ENCODE measurements at places on chromosomes 2 and 18.

DNA sequence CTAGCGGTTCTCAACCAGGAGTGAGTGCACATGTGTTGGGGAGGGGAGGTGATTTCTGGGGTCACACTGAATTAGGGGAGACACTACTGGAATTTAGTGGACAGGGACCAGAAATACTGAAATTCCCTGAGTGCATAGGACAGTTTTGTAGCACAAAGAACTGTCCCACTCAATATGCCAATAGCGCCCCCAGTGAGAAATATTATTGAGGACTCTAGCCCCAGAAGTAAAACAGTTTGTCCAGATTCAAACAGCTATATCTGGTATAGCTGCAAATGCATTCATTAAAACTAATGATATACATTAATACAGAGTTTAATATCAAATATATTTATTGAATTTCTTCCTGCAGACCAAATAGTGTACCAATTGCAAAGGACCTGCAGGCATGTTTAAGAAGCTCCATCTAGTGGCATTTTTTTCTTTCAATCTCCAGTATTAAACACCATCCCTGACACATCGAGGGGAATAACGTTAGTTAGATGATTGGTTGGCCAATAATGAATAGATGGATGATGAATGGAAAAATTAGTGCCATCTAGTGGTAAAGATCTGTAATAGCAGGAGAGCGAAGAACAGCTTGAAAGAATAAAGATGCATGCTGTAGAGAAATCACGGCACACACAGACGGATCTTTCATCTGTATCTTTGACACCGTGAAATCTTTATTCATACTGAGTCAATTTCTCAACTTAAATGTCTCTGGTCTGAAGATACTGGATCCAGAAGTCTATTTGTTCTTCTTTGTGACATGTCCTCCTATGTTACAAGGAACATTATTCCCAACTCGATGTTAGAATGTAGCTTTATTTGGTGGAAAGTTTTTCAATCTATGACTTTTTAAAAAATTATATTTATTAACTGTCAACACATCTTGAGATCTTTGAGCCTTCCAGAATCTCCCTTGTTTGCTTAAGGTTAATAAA, 62.5 kb downstream of the DHRS9 start:
- no peak for DNase-seq

DNA sequence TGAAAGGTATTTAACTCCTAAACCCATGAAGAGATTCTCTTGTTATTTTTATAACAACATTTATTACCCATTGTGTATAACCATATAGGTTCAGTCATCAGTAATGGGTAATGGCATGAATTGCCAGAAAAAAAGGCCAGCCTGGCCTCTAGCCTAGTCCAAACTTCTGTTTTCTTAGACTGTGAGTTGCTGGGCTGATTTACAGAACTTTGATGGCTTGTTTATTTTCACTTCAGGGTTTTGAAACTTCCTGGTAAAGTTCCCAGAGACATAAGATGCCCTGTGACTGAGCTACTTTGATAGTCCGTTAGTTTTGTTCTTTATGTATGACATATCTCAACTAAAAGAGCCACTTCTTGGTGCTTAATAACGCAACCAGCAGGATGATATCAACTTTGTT, 164.8 kb downstream of the METTL4 start:
- no peak for DNase-seq

- DNase-seq: no peak
These were observed 13.8 kb downstream of the MLPH start for GRCh38 chr2:237500681-237501424.

DNA sequence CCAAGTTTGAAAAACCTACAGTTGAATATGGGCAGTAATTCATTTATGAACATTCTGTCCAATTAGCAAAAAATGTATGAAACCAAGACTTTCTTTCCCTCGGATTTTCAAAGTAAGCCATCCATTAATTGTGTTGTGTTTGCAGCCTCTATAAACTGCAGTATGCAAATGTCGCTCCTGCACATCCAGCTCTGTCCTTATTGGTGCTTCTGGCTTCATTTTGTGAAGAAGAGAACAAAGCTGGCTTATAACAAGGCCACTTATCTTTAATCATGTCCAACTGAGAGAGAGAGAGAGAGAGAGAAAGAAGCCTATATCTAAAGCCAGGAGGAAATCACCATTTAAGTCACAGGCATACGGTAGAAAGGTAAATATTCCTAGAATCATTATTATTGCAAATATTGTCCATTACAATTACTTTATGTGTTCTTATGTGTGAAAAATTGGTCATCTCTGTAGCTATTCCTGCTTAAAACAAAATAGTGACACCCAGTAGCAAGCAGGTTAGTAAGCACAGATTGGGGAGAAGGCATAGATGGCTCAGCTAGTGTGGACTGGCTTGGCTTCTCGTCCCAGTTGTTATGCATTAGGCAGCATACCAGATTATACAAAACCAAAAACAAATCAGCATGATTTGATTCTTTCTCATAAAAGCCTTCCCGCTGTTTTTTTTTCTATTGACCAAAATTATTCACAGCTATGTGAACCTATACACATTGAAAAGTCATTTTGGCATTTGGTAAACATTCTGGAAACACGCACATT, 726.4 kb upstream of the SOX11 start:
- DNase-seq: no peak

- no peak for DNase-seq
These were observed 16.7 kb downstream of the NOSTRIN start for GRCh38 chr2:168819050-168819715.

DNA sequence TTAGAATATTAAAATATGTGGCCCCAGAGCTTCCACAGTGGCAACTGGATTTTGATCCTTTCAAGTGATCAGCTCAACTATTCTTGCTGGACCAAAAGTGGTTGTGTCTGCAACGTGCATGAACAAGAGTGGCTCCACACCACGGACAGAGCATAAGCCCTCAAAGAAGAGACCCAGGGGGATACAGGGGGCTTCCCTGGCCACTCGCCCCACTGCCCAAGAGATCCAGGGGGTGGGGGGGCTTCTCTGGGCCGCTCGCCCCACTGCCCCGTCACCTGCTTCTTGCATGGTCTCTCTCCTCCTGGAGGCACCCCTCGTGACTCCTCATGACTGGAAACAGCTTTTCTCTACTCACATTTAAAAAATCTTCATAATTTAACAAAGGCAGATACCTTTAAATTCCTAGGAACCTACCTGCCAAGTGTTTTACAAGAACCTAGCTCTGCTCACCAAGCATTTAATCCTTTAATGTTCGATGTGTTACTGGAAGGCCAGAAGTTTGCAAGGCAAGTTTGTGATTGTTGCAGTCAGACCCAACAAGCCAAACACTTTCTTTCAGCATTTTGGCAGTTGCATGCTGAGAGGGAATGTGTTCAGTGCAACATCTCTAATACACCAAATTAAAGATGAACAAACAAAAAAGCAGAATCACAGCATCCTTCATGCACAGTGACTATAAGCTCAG, 174.3 kb downstream of the BCL2 start:
- DNase-seq: no peak

DNA sequence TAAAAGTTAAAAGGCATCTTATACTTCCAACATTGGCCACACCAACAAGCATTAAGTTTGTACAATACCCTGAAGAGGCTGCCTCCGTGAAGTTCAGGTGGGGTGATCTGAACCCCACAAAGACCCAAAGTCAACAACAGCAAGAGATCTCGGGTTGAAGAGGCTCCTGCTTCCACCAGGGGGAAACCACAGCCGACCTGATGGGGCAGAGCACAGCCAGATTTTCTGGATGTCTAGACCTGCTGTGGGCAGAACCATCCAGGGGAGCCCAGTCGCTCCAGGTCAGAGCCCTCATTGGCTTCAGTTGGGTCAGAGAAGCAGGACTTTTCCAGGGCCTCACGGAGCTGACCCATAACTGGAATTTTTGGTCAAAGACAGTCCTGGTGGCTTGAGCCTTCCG, 66.5 kb upstream of the ACKR3 start:
- DNase-seq: no peak

DNA sequence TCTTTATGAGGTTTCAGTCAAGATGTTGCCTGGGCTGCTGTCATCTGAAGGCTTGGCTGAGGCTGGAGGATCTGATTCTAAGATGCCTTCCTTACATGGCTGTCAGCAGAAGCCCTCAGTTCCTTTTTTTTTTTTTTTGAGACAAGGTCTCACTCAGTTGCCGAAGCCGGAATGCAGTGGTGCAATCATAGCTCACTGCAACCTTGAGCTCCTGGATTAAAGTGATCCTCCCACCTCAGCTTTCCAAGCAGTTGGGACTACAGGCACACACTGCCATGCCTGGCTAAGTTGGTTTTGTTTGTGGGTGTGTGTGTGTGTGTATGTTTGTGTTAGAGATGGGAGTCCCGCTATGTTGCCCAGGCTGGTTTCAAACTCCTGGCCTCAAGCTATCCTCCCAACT, 13.1 kb upstream of the SLC35F5 start:
- DNase-seq: no peak

- no peak for DNase-seq
These were observed 48.5 kb downstream of the CPO start for GRCh38 chr2:206987810-206988209.

GRCh38 chr2:4134551-4135550, 431.5 kb downstream of the DCDC2C start:
- DNase-seq: no peak

DNA sequence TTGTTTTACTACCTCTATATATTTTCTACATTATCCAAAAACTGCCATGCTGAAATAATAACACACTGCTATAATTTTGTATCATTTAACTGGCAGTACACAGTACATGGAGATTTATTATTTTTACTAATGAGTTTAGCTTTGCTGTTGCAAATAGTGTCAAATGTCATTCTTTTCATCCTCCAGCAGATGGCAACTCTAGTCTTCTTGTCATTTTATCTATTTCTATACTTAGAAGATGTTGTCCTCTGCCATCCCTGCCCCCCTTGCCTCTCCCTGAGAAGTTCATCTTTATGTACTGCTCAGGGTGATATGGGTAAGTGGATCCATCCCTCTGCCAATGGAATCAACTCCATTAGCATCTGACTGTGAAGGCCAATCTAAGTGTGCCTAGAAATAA, 21.7 kb upstream of the LRRTM1 start:
- no peak for DNase-seq

- no peak for DNase-seq
These were observed 146.8 kb downstream of the MTX2 start for GRCh38 chr2:176415937-176416499.

- DNase-seq: no peak
These were observed 14.7 kb downstream of the CPLX4 start for GRCh38 chr18:59303656-59304195.

- no peak for DNase-seq
These were observed 575.4 kb downstream of the ARHGAP15 start for GRCh38 chr2:143704451-143705106.

GRCh38 chr2:10527585-10527984, 79.5 kb upstream of the ODC1 start:
- no peak for DNase-seq

DNA sequence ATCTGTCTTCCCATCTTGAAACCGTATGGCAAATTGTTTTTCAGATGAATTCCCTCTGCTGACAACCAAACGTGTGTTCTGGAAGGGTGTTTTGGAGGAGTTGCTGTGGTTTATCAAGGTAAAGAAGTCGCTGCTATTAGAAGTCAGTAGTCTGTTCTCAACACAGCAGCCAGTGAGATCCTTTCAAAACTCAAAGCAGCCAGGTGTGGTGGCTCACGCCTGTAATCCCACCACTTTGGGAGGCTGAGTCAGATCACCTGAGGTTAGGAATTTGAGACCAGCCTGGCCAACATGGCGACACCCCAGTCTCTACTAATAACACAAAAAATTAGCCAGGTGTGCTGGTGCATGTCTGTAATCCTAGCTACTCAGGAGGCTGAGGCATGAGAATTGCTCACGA, 2.1 kb downstream of the TYMS start:
- DNase-seq: no peak

GRCh38 chr2:180983468-180984242, 3.2 kb downstream of the UBE2E3 start:
- peak; percentile 17 for DNase-seq

GRCh38 chr2:102122115-102122514, 20.4 kb upstream of the IL1R1 start:
- no peak for DNase-seq

GRCh38 chr2:217717646-217718045, 285.1 kb downstream of the TNS1 start:
- DNase-seq: no peak

DNA sequence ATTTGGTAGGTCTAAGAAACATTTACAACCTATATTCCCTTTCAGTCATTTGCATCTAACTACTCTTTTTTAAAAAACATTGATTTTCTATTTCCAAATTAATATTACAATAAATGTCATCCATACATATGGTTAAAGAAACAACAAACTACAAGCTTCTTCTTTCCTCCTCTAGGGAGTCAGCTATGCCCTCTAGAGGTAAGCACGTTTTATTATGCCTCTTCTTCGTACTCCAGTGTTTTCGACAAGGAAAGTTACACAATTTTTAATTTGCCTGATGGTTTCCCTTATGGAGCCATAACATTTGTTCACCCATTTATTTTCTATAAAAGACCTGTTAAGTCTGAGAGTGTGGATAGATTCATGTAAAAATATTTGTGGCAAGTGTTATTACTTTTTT, 183.4 kb upstream of the CDH7 start:
- DNase-seq: no peak

- DNase-seq: no peak
These were observed 913.8 kb downstream of the DCC start for GRCh38 chr18:53253789-53254188.

DNA sequence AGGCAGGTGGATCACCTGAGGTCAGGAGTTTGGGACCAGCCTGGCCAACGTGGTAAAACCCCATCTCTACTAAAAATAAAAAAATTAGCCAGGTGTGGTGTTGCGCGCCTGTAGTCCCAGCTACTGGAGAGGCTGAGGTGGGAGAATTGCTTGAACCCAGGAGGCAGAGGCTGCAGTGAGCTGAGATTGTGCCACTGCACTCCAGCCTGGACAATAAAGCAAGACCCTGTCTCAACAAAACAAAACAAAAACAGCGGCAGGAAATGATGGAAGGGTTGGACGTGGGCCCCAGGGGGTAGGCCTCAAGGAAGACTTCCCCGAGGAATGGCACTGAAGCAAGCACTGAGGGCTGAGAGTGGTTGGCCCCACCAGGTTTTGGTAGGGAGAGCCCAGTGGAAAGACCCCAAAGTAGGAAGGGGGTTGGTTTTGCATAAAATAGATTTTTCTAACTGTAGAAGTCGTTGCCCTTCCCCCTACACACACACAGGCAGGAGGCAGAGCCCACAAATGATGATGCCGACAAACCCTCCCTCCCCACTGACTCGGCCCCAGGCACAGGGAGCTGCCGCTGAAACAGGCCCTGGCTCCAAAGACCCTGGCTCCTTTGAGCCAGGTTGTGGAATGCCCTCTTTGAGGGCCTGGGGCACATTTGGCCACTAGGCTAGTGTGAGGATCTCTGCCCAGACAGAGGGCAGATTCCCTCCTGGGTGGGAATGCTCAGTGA, 104.8 kb downstream of the CABLES1 start:
- no peak for DNase-seq

- no peak for DNase-seq
These were observed 534.6 kb upstream of the TMEFF2 start for GRCh38 chr2:192729369-192729768.
